NB4 (cell line): ENCODE measurements at places on chromosomes 12 and 14.

- peak; percentile 82 for DNase-seq
Observed at GRCh38 chr12:92570056-92570753, 132.6 kb upstream of the PLEKHG7 start.

DNA sequence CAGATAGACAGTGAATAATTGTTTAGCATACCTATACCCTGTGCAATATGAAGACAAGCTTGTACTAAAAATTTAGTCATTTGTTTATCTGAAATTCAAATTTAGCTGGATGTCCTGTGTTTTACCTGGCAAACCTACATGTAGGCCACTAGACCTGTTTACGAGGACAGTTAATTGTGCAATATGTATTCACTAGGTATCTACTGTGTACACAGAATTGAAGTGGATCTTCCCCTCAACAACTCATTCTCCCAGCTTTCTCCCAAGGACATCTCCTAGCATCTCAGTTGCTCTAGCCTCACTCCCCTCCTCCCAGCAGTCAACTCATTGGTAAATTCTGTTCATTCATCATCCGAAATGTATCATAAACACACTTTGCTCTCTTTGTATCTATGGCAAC, 25.3 kb downstream of the AK7 start:
- no peak for DNase-seq

DNA sequence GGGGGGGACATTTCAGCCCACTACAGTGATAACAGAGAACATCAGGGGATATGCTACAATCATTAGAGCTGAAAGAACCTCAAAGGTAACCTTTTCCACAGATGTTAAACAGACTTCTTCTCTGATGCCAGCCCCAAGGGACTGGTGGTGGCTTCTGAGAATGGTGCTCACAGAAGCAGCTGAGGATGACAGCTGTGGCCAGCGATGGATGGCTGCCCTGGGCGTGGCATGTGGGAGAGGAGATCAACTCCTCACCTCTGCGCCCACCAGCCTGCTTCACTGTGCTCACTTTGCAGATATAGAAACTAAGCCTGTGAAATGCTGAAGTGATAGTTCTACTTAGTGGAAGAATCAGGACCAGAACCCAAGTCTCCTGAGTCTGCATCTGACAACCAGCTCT, 33.0 kb downstream of the FOXN3 start:
- no peak for DNase-seq

- no peak for DNase-seq
Observed at GRCh38 chr12:4431866-4432265, 13.7 kb downstream of the FGF6 start.

DNA sequence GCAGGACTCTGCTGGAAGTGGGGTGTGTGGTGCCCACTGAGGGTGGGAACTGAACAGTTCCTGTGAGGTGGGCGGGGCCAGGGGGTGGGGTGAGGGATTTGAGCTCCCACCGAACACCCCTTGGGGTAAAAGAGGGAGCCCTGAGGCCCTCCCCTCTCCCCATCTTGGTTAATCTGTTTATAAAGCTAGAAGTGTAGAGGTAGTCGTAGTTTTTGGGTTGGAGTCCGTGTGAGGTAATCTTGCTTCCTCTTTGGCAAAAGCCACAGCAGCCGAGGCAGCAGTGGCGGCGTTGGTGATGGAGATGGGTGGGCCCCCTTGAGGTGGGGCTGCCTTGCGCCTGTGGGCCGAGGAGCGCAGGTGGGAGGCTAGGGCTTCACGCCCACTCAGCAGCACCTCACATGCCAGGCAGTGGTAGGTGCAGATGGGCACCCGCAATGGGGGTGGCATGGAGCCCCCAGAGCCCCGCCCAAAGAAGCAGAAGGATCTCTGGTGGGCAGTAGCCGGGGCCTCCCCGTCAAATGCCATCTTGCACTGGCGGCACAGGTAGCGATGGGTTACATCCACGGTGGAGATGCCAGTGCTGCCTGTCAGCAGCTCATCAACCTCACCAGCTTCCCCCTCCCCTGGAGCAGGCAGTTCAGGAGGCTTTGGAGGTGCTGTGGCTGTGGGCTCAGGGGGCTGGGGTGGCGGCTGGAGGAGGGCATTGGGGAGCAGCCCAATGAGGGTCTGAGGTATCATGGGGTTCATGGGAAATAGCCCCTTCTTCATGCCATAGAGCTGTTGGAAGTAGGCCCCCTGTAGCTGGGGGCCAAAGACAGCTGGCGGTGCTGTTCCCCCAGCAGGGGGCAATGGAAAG, 29.6 kb downstream of the ZFHX2 start:
- no peak for DNase-seq

DNA sequence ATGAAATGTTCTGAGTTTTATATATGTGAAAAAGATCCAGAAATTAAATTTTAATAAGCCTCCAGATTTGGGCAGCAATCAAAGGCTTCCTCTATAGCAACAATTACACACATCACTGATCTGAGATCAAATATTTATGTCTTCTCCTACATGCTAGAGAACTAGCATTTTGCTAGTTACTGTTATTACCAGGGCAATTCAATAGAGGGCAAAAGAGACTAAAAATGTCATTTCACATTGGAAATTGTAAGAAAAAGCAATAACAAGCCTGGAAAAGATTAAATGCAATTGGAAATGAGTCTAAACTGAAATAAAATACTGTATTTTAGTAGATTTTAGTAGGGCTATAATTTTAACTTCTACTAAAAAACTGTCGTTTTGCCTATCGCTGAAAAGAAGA, 32.6 kb upstream of the ANO6 start:
- no peak for DNase-seq
